CD4-positive, alpha-beta T cell treated with Interleukin-4 for 4 hours (primary cell): ENCODE measurements at places on chromosomes 1 and 21.

DNA sequence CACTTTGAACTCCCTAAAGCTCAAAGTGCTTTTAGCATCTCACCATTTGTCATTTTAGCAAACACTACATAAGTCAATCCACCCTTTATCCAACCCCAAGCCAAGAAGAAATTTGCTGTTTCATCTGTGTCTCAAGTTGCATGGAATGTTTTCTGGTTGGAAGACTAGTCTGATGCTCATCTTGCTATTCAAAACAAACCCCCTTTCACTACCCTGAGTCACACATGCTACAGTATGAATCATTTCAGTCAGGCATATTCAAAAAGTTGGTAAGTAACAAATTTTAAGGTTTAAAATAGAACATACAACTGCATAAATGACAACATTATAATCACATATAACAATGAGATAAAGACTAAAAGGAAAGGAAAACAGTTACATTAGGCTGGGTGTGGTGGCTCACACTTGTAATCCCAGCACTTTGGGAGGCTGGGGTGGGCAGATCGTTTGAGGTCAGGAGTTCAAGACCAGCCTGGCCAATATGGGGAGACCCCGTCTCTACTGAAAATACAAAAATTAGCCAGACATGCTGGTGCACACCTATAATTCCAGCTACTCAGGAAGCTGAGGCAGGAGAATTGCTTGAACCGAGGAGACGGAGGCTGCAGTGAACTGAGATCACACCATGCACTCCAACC, 38.7 kb downstream of the DSTYK start:
- DNase-seq = no peak

DNA sequence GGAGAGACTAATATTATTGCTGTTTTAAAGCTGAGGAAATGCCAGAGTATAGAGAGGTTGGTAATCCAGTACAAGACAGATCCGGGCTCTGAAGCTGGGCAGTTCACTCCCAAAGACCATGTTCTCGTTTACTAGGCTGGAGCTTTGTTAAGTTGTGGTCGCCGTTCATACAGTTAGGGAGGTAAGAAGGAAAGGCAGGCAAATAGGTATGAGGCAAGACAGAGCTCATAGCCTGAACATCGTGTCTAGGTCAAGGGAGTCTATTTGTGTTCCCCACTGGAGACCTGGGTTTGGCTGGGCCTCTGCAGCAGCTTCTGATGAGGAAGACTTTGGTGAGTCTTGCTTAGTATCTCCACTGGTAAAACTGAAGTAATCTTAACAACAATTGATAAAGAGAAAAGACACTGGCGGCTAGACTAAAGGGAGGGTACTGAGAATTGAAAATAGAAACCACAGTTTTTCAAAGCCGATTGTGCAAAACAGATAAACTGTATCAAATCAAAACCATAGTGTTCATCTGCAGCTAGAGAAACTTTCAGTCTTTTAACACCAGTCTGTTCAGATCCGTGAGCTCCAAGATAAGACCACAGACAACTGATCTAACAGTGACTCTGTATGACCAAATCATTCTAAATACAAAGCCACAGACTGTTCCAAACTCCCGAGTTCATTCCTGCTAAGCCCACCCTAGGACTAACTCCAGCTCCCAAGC, 217.0 kb upstream of the FAM78B start:
- DNase-seq = no peak

DNA sequence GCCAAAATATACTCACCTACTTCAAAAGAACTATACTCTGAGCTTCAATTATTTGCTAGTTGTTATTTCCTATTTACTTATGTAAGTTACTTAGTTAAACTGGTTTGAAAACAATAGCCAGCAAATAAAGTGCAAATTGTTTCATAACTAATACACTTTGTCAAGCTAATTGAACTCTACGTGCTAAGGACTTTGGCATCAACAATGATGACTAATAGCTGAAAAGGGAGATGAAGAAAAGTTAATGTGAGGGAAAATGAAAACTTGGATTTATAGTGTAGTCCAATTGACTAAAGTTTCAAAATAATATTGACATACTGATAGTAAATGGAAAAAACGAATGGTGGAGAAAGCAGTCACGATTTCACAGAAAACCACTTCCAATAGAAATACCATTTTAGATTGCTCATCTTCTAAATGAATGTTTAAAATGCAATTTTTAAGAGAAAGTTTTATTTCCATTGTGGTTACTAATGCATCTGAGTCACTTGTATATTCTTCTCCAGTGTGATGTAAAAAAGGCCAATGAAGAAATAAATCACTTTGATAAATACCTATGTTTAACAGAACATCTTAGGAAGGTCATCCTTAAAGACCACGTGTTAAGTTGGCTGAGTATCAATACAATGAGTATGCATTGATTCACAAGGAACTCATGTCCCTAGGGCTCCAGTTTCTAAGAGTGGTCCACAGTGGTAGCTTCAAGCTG, 455.2 kb downstream of the LTN1 start:
- DNase-seq = no peak

GRCh38 chr1:59699227-59699847, 115.4 kb upstream of the HOOK1 start:
- DNase-seq = peak; percentile 62

DNA sequence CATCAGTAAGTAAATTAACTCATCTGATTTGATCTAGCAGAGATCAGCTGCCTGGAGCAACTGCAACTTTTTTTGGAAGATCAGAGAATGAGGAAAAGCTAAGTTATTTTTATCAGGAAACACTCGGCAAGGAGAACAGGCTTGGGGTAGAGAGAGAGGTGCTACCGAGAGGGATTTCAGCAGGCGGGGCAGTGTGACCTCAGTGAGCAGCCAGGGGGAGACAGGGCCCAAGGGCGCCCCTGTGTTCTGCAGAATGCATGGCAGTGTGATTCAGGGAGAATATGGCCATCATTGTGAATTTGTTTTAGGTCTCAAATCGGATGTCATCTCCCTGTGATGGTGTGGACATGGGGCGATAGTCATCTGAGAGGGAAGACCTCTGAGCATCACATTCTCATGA, 484.1 kb upstream of the VAMP3 start:
- no peak for DNase-seq

DNA sequence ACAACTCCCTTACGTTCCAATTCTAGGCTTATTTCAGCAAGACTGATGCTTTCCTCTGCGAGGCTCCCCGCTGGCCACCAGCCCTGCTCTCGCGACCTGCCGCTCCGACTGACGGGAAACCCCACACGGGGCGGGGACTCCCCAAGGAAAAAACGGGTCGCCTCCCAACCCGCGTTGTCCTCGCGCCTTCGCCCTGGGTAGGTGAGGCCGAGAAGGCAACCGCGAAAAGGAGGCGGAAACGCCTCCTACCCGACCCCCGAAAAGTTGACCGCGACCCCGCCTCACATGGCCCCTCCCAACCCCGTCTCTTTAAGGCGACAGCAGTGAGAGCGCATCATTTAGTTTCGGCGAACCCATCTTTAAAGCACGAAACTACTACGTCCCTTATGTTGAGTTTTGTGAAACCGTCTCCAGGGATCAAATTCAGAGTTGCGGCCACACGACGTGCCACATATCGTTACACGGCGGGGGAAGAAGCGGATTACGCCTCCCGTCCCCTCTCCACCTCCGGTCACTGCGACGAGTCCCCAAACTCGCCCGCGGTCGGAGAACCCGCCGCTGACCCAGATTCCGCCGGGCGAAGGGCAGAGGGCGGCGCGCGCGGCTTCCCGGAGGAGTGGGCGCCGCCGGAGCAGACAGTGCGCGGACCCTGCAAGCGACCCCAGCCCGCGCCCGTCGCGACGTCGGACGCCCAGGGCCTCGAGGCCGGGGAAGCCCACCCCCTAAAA, 1.2 kb downstream of the ANP32E start:
- peak; percentile 91 for DNase-seq

DNA sequence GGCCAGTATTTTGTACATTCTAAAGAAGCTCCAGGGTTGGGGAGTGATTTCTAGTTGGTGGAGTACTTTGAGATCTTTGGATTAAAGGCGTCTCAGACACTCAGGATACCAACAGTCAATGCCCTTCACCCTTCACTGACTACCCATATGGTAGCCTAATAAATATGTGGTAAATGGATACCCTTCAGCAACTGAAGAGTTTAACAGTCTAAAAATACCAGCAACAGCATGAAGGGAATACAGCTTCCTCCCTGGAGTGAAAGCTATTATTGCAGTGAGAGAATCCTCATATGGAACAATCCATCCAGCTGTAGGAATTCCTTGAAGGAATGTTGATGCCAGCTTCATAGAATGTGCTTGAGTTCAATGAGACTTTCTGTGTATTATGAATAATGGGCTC, 26.8 kb downstream of the DNAJC11 start:
- no peak for DNase-seq

DNA sequence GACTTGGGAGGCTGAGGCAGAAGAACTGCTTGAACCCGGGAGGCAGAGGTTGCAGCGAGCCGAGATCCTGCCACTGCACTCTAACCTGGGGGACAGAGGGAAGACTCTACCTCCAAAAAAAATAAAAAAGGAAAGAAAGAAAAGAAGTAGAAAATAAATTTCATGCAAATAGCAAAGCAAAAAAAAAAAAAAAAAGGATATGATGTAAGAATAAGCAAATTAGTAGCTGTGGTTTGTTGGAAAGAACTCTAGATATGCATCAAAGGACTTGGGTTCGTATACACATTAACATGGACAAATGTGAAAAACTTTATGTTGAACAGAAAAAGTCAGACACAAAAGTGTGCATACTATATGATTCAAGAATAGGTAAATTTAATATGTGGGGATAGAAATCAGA, 11.9 kb downstream of the WASF2 start:
- no peak for DNase-seq

GRCh38 chr1:230819976-230820375, 48.3 kb downstream of the C1orf198 start:
- DNase-seq = no peak

- peak; percentile 97 for DNase-seq
Measured at GRCh38 chr1:28552758-28553663, at the start of gene TRNAU1AP. Gene TRNAU1AP (plus strand): TSS chr1:28553085. CDS start chr1:28553111, 26 bp downstream.
